ENCODE measurements at places on chromosomes 13 and 19. TPM values are rescaled to one million over a fixed set of nuclear protein-coding genes. Genes with fewer than 3 reads are reported as not detected.

PGLYRP1 gene
- not detected for total RNA-seq

SLC25A41 gene
- total RNA-seq: 0.23 TPM

RPS28 gene
- total RNA-seq: 2,116 TPM

CATSPERD gene
- not detected for total RNA-seq

OR7A5 gene
- not detected for total RNA-seq

CHAMP1 gene
- 38.1 TPM for total RNA-seq

MATK gene
- 18.8 TPM for total RNA-seq

PRR19 gene
- total RNA-seq: 0.64 TPM

All from T-helper 2 cell treated with Interferon-gamma antibody and Interleukin-4, amounts not matched to agents 100 ng/mL and 5 ng/mL, for 36 hours (primary cell).